ENCODE measurements at places on chromosomes 1 and 21.
A peak's percentile ranks its signal among the peaks of the same experiment; 100 is the strongest.

GRCh38 chr1:205244384-205244783 lies 16.6 kb downstream of the TMCC2 start:
- no peak for DNase-seq

GRCh38 chr1:27366411-27367159 lies at the start of gene MAP3K6:
TSS of gene MAP3K6 (minus strand) at chr1:27366961. CDS start at chr1:27366597, 364 bp downstream.
- DNase-seq = peak; percentile 66

DNA sequence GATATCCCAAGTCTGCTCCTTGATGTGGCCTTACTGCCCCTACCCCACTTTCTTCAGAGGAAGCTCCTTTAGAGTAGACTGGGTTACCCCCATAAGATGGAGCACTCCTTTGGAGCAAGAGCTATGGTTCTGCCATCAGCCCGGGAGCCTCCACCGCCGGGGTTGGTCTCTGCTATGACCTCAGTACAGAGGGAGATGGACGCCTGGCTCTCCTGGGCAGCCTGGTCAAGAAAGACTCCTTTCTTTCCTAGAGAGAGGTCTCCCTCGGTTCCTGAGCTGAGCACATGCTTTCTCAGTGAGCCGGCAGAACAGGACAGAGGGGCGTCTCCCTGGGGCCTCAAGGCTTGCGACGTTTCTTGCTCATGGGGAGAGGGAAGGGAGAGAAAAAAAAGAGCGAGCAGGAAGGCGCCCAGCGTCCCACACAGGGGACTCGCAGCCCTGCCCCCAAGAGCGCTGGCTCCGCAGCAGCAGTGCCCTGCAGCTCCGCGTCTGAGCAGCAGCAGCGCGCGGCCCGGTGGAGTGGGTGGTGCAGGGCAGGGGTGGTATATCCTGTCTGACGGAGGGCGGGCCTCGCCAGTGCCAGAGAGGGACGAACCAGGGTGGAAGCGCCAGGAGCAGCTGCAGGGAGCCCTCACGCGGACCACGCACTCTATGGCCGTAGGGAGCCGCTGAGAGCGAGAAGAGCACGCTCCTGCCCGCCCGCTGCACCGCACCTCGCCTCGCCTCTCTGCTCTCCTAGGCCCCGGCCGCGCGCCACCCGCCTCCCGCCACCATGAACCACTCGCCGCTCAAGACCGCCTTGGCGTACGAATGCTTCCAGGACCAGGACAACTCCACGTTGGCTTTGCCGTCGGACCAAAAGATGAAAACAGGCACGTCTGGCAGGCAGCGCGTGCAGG lies at the start of gene PKP1:
PKP1 (plus strand) TSS at position 576 of the 899 bp plus-strand sequence; CDS start at position 773, 197 bp downstream.
- DNase-seq = no peak

DNA sequence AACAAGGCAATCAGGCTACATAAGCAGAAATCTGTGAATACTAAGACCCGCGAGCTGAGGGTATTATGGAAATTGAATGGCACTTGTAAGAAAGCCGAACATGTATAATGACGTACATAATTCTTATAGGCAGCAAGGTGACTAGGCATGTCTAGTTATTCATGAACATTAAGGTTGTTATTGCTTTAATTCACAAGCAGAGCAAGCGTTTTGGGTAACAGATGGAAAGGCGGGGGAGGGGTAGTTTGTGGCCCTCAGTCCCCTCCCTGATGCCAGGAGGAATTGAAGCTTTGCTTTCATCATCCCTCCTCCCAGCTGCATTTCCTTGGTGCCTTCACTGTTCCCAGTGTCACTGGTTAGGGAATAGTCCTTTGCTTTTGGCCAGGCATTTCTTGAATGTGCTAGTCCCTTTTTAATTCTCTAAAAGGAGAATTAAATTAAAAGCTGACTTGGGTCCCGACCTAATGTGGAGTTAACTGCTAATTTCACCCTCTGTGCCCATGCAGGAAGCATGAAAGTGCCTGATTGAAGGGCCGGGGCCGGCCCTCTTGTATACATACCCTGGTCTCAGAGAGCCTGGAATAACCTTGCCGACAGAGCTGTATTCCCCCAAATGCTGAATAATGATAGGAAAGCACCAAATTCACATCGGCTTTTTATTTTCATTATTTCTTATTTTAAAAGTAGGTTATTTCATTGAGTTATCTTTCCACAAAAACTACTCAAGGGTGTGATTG lies 42.5 kb downstream of the RYR2 start:
- no peak for DNase-seq

GRCh38 chr1:27778056-27778455 lies 5.0 kb downstream of the STX12 start:
- DNase-seq = no peak

Data from renal cortex interstitium (tissue), 15 donors.